CD4-positive, alpha-beta T cell treated with Interleukin-15 for 4 hours (primary cell): ENCODE measurements at places on chromosomes 5 and 9.

GRCh38 chr5:42951293-42951840 is 88.8 kb downstream of the ANXA2R start:
- peak; percentile 81 for DNase-seq

DNA sequence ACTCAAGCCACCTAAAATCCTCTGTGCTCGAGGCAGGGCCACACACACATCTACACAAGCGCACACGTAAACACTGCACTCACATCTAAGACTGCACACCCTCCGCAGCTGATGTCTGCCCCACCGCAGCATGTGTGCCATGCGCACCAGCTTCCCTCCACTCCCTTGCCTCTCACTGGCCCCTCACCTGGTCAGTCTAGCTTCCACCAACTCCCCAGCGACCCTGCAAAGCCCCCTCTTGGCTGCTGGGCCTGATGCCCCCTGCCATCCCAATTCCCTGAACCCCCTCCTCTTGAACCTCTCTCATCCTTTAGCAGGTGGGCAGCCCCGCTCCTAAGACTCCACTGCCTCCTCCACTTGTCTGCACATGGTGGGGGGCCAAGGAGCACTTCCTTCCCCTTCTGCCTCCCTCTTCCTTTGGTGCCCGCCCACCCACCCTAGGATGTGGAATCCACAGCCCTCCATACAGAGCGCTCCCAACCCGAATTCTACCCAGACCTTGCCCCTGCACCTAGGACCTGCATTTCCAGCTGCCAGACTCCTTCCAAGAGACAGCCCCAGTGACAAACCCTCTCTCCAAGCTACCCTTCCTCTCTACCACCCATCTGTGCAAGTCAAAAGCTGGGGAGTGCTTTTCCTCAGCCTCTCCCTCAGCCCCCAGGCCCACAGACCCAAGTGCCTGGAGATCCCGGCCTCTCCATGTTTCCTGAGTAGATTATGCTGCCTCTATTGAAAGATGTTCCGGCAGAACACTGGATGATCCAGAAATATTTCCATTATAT is 23.9 kb downstream of the ADAMTS2 start:
- DNase-seq, result no peak

GRCh38 chr5:117054141-117054540 is 479.5 kb upstream of the SEMA6A start:
- no peak for DNase-seq

DNA sequence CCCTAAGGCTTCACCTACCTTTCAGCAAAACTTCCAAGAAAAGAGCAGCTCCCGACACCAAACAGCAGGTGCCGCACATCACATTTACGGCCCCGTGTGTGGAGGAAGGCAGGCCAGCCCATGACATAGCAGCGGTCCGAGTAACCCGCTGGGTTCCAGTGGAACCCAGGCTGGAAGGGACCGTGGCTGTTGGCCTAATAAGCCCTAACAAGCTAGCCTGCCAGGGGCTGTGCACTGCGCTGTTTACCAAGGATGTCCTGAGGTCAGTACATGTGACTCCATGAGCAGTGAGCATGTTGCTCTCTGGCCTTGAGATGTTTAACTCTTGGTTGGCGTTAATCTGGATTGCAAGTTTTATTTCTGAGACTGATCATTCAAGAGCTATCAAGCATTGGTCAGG is 131.5 kb downstream of the FSTL4 start:
- DNase-seq, result no peak

- no peak for DNase-seq
Observed at GRCh38 chr5:1704676-1705075, 95.0 kb downstream of the MRPL36 start.

- peak; percentile 47 for DNase-seq
Observed at GRCh38 chr9:99076483-99077171, 28.3 kb upstream of the TGFBR1 start.

DNA sequence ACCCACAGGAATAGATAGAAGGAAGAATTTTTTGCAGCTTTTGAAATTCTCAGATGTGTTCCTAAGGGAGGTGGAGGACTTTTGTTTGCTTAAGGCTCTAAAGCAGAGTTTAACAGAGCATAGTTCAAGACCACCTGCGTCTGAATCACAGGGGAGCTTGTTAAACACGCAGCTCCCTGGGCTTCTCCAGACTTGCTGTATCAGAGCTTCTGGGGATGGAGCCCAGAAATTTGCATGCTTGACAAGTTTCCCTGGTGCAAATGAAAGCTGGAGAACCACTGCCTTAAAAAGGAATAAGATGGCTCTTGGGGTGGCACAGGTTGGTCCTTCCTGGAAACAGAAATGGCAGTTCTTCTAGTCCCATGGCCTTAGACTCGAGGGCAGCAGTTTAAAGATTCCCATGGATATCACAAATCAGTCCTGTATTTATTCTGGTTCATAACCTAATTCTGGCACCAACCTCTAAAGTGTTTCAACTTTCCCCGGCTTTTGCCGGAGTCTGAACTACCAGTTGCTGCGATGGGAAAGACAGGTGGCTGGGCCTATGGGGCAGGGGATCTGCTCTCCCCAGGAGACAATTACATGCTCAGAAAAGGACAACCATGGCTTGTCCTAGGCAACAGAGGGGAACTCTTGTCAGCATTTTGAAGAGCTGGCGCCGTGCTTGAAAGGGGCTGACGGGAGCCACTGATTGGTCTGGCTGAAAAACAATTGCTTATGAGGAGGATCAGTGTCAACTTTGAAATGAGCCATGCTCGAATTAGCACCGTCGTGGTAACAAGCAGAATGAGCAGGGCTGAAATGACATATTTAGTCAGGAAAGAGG is 599.6 kb downstream of the CCDC171 start:
- DNase-seq, result no peak

DNA sequence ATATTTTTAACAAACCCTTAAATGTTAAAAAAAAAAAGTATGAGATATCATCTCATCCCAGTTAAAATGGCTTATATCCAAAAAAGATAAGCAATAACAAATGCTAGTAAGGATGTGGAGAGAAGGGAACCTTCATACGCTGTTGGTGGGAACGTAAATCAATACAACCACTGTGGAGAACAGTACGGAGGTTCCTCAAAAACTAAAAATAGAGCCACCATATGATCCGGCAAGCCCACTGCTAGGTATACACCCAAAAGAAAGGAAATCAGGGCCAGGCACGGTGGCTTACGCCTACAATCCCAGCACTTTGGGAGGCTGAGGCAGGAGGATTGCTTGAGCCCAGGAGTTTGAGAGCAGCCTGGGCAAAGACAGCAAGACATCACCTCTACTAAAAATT is 3.0 kb downstream of the MTMR12 start:
- no peak for DNase-seq

DNA sequence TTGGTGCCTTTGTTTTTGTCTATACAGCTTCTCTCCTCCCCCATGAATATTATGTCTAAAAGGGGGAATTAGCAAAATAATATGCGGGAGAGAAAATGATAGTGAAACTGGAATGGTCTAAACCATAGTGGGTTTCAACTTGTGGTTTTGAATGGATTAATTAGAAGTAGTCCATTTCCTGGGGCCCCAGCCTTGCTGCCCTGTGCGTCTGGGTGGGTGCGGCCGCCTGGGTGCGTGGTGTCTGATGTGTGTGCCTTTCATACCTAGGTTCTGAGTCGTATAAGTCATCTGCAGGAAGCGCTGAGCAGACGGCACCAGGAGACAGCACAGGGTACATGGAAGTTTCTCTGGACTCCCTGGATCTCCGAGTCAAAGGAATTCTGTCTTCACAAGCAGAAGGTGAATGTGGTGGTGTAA is 120.0 kb upstream of the CACNA1B start:
- peak; percentile 46 for DNase-seq

DNA sequence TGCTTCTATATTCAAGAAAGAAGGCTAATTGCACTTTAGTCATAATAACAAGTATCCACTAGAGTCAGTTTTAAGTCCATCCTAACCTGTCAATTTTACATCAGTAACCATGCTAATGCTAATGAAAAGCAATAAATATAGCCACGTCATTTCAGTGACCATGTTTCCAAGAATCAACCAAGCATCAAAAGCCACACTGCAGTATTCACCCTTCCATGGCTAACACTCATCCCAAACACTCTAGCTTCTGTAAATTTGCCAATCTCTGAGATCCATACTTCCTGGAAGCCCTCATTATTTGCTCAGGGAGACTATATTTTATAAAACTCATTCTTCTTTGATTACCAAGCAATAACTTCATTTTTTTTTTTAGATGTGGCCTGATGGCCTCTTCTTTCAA is 712.0 kb downstream of the CETN3 start:
- no peak for DNase-seq

DNA sequence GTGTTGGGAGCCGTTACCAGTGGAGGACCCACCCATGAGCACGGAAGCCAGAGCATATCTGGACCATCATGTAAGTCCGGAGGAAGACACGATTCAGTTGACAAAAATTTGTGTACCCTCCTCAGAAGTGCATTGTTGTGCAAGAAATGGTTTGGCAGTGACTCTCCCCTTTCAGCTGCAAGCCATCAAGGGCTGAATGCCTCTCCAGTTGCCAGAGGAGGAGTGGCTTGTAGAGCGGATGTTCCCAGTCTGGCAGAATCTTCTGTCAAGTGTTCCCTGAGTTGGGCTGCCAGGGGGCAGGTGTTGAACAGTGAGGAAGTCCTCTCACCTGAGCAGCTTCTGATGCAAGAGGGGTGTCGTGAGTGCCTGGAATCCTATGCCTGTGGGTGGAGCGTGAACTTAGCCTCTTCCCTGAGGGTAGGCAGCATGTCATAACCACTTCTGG is 27.6 kb upstream of the CDKN2AIPNL start:
- no peak for DNase-seq

GRCh38 chr5:111058064-111058463 is 13.4 kb upstream of the TSLP start:
- no peak for DNase-seq

- no peak for DNase-seq
Observed at GRCh38 chr5:132821791-132822190, 8.7 kb downstream of the SHROOM1 start.

DNA sequence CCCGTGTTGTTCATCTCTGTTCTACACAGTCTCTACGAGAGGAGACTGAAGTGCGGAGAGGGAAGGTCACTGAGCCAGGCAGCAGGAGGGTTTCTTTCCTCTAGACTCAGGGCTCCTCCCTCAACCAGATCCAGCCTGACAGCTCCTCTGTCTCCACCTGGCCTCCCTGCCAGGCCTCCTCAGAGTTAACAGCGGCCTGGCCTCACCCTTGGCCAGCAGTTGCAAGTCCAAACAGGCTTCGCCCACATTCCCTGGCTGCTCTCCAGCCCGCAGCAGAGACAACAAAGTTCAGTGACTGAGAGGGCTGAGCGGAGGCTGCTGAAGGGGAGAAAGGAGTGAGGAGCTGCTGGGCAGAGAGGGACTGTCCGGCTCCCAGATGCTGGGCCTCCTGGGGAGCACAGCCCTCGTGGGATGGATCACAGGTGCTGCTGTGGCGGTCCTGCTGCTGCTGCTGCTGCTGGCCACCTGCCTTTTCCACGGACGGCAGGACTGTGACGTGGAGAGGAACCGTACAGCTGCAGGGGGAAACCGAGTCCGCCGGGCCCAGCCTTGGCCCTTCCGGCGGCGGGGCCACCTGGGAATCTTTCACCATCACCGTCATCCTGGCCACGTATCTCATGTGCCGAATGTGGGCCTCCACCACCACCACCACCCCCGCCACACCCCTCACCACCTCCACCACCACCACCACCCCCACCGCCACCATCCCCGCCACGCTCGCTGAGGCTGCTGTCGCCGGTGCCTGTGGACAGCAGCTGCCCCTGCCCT is at the start of gene HRCT1:
Gene HRCT1 (plus strand): TSS at position 291 of the 768 bp plus-strand sequence. CDS start 86 bp downstream, at position 377.
- DNase-seq, result no peak

- no peak for DNase-seq
Observed at GRCh38 chr9:77770340-77770739, 122.2 kb upstream of the GNA14 start.

- peak; percentile 74 for DNase-seq
Observed at GRCh38 chr9:126705767-126706697, 92.3 kb downstream of the LMX1B start.

DNA sequence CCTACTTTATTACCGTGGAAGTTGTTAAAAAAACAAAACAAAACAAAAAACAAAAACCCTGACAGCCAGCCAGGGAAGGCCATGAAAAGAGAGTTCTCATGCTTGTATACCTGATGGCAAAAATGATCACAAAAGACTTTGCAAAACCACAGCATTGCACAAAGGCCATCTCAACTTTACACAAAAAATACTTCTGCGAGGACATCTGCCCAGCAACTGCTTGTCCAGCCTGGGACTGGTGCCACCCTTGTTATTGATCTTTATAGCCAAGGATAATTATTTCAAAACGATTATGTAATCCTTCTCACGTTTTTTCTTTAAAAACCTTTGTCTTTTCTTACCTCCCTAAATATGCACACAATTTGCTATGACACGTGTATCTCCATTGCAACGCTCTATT is 42.2 kb upstream of the SLC28A3 start:
- DNase-seq, result no peak

DNA sequence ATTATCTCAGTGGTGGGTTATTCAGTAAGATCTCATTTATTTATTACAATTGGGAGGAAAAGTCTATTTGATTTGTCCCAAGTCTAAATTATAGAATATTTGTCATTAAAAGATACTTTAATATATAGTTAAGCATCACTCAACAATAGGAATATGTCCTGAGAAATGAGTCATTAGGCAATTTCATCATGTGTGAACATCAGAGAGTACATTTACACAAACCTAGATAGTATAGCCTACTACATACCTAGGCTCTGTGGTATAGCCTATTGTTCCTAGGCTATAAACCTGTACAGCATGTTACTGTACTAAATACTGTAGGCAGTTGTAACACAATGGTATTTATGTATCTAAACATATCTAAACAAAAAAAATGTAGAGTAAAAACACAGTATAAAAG is 135.0 kb upstream of the RASA1 start:
- DNase-seq, result no peak

DNA sequence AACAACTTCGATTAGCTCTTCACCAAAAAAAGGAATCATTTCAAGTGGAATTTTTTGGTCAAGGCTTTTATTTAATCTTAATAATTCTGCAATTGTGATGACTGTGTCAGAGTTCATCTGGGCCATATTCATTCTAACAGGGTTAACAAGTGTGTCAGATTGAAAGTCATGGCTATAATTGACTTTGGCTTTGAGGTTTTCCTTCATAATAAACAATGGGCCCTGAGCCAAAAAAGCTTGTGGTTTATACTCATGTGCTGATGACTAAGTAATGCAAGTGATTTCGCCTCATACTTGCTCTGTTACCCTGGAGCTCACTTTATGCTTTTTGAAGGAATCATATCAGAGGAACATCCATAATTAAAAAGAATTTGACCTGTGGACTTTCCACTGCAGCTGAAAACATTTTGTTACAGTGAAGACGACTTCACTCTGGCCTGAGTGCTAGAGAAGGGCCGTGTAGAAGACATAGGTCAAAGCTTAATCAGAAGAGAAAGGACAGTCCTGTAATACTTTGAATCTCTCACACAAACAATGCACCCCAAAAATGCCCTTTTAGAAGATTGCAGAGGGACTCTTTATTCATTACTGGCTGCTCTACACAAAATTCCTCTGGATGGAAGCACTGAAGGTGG is 101.7 kb downstream of the GDNF start:
- DNase-seq, result peak; percentile 39

- no peak for DNase-seq
Observed at GRCh38 chr5:75048457-75048953, 3.9 kb downstream of the GCNT4 start.
